ENCODE measurements at places on chromosomes 7 and 10. TPM values are rescaled to one million over a fixed set of nuclear protein-coding genes. Genes with fewer than 3 reads are reported as not detected.

GRCh38 chr10:106761906-106762305 is 402.6 kb downstream of the SORCS1 start:
- no peak for DNase-seq

GRCh38 chr10:107657851-107658250 is 493.3 kb upstream of the SORCS1 start:
- no peak for DNase-seq

GRCh38 chr7:107779647-107780099 is 23.4 kb downstream of the SLC26A3 start:
- DNase-seq = no peak

DNA sequence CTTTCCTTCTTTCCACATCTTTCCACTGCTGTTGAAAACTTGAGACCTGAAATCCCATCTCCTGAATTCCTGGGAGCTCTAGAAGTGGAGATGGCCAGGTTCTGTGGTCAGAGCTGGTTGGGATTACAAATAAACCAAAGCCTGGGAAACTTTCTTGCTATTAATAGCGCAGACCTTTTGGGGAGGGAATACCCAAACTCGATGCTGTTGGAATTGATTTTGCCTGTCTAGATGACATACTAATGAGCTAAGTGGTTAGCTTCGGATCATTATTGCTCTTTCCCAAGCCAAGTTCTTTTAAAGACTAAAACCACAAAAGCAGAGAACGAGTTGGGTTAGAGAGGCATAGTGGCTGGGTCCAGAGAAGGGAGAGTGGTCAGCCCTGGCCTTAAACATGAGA is 76.6 kb downstream of the TCF7L2 start:
- DNase-seq = no peak

DNA sequence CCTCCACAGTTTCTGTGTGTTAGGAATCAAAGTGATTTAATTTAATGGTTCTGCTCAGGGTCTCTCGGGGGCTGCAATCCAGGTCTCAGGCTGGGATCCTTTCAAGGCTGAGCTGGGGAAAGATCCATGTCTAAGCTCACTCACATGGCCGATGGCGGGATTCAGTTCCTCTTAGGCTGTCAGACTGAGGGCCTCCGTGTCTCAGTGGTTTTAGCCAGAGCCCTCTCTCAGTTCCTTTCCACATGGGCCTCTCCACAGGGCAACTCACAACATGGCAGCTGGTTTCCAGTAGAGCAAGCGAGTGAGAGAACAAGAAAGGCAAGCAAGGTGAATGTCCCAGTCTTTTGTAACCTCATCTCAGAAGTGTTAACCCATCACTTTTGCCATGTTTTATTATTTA is 26.9 kb downstream of the CAV1 start:
- DNase-seq = no peak

- DNase-seq = no peak
Observed at GRCh38 chr7:16849296-16850148, 32.3 kb downstream of the AGR3 start.

- DNase-seq = peak; percentile 34
Observed at GRCh38 chr10:132534391-132535064, 3.1 kb upstream of the INPP5A start.

GRCh38 chr10:86392723-86393094 is 26.1 kb upstream of the GRID1 start:
- no peak for DNase-seq

- no peak for DNase-seq
Observed at GRCh38 chr7:14197280-14197679, 207.8 kb upstream of the ETV1 start.

- no peak for DNase-seq
Observed at GRCh38 chr10:11113156-11113555, 95.5 kb downstream of the CELF2 start.

DNA sequence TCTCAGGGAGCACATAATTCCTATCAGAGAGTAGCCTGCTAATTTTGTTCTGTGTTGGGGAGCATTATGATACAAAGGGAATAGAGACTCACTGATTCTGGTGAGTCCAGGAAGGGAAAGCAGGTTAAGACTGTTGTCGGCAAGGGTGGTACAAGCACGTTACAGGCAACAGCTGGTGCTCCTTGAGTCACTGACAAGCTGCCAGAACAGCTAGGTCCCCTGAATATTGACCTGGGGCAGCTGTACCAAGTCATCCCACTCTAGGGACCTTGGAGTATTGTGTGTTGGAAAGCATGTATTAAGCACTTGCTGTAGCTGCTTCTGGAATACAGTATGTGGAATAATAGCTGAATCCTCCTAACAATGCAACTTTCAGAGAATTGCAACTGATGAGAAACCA is 37.0 kb upstream of the GLCCI1 start:
- DNase-seq = no peak

DNA sequence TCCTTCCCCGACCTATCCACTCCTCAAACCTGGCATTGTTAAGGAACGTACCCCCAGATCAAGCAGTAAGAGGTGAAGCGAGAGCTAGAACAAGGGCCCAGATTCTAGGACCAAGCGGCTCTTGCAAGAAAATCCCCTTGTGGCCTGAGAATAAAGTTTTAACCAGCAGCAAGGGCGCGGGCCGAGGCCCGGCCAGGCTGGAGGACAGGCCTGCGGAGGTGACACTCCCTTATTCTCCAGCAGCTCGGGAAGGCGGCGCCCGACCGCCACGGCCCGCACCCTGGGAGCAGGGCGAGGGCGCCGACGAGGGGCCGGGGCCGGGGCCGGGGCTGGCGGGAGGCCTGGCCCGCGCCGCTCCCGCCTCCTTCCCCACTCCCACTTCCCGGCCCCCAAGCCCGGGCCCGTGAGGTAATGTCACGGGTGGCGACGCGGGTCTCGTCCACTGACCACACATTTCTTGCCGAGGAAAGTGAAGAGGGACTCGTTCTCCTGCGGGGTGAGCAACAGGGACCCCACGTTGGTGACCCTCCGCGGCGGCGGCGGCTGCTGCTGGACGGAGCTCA is 551 bp downstream of the WASL start:
- no peak for DNase-seq

DNA sequence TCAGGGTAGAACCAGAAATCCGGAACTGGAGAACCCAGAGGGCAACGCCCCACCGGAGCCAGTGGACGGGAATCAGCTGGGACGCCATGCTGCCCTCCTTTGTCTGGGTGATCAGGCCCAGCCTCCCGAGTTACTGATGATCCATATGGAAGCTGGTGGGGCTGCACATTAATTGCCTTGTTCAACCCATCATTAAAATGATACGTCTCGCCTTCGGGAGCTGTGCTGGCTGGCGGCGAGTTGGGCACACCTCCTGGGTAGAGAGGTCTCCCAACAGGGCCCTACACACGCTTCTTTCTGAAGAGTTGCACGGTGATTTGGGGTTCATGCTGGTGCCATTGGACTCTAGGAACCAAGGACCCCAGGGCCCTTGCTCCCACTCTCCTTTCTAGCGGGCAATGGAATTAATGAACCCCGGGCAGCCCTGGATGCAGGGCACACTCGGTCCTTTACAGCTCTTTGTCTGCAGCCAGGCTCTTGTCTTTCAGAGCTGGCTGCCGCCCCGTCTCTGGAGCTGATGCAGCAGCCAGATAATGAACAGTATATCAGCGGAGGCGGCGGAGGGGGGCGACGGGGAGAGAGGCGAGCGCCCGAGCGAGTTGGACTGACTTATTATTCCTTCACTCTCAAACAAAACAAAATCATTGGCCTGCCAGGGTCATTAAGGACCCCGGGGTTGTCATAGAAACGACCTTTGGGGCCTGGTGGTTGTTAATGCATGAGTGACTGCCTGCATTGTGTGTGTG is 412.2 kb upstream of the ZMIZ1 start:
- DNase-seq = no peak

DNA sequence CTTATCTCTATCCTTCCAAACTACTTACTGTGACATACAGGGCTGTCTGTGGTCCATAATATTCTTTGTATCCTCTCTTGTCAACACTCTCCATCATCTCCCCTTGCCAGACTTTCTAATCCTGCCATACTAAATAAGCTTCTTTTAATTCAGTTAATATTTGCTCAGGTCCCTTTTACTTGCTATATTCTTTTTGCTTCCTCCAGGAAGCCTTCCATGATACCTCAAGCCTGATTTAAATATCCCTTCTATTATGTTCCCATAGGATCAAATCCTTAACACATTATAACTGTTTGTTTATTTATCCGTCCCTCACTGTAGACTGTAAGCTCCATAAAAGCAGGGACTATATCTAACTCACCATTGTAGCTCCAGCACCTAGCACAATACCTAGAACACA is 7.2 kb upstream of the PPP3CB start:
- DNase-seq = no peak

DNA sequence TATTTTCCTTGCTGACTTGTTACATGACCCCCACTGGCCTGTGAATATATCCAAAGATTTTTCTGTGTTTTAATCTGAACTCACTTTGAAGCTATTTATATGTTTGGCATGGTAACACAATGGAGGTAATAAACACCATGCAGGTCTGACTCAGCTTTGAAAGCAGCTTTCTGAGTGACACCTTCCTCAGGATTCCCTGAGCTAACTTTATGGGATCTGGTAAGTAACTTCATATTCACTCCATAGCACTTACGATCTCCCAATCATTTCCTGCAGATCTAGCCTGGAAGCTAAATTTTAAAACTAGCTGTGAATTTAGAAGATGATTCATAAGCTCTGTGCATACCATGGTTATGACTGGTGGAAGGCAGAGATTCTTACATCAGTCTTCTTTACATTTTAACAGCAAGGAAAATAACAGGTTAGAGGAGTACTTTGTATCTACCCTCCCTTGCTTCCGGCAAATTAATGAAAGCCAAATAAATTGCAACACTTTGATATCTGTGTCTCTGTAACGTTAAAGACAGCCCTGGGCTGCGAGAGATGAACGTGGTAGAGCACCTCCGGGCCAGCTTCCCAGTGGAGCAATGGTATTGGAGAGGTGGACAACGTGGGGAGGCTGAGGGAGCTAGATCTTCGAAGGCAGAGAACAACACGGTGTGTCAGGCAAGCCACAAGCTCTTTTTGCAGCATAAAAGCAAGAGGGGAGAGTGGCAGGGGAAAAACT is 170.2 kb upstream of the KLF14 start:
- DNase-seq = no peak

The DNTT gene
- total RNA-seq = not detected

The AS3MT gene
- 0.43 TPM for total RNA-seq

The PGAM2 gene
- total RNA-seq = not detected

The TRIL gene
- 0.11 TPM for total RNA-seq

The POLR2J gene
- 57.6 TPM for total RNA-seq

The AUTS2 gene
- total RNA-seq = 14.3 TPM

The RPEL1 gene
- not detected for total RNA-seq

The TMEM236 gene
- 0.11 TPM for total RNA-seq

The HDAC9 gene
- total RNA-seq = 9.9 TPM
